ENCODE measurements at places on chromosomes 1 and 21. TPM values are rescaled to one million over a fixed set of nuclear protein-coding genes. Genes with fewer than 3 reads are reported as not detected.

The CD55 gene
- total RNA-seq, result 168 TPM

The HPDL gene
- 0.77 TPM for total RNA-seq

The FAM43B gene
- not detected for total RNA-seq

The GJA5 gene
- 0.09 TPM for total RNA-seq

The GJA8 gene
- total RNA-seq, result not detected

The SAMD11 gene
- total RNA-seq, result 0.22 TPM

The MYOG gene
- total RNA-seq, result not detected

The AVPR1B gene
- not detected for total RNA-seq

The SH2D1B gene
- total RNA-seq, result not detected

The TTC22 gene
- 0.09 TPM for total RNA-seq

The CXADR gene
- total RNA-seq, result 71.3 TPM

The COL8A2 gene
- total RNA-seq, result 1.1 TPM

The LIN28A gene
- not detected for total RNA-seq

The C1orf210 gene
- total RNA-seq, result not detected

The S100A1 gene
- not detected for total RNA-seq

The WNT9A gene
- total RNA-seq, result 0.26 TPM
